Large intestine (tissue), 12 donors: ENCODE measurements at places on chromosomes 3 and 15.

- no peak for DNase-seq
These were observed 954.3 kb downstream of the SQOR start for GRCh38 chr15:46589088-46589487.

DNA sequence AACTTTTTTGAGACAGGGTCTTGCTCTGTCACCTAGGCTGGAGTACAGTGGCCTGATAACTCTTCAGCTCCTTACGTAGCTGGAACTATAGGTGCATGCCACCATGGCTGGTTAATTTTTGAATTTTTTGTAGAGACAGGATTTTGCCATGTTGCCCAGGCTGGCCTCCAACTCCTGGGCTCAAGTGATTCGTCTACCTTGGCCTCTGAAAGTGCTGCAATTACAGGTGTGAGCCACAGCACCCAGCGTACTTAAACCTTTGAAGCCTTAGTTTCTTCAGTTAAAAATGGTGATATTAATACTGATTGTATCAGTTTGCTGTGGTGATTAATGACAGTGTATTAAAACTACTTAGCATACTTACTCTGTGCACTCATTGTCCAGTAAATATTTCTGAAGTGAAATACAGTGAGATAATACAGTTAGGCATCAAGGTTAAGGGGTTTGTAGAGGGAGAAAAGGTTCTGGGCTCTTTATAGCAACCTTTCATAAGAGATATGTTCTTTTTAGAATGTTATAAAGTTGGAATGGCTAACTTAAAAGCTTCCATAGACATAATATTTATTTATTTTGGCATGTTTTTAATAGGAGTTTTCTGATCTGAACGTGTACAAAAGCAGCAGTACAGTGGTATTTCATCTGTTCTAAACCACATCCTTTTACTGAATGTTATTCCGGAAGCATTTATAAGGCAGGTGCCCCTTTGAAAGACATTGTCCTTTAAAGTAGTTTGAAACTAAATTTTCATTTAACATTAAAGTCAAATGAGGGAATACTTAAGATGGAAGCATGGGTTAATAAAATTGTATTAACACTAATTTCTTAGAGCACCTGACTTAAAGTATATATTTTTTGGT is 23.6 kb downstream of the NCK1 start:
- DNase-seq: no peak

GRCh38 chr3:171192176-171192854 is 165.8 kb upstream of the SLC2A2 start:
- no peak for DNase-seq

GRCh38 chr15:33027306-33028035 is 167.0 kb downstream of the FMN1 start:
- DNase-seq: no peak

DNA sequence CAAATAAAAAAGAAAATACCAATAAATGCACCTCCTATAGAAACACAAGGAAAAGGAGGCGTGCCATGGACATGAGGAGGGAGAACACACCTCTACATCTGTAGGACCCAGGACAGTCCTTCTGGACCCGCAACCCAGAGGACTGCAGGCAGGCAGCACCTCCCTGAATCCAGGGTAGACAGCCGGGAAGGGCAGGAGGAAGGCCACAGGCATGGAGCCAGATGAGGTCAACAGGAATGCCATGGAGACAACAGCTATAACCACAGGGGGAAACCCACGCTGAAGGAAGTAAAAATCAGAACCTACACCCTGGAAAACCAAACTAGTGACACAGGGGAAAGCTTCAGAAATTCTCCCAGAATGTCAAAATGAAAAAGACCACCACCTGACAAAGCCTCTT is 248.8 kb upstream of the NSMCE3 start:
- no peak for DNase-seq

GRCh38 chr3:153958635-153959595 is 162.3 kb upstream of the ARHGEF26 start:
- DNase-seq: no peak

DNA sequence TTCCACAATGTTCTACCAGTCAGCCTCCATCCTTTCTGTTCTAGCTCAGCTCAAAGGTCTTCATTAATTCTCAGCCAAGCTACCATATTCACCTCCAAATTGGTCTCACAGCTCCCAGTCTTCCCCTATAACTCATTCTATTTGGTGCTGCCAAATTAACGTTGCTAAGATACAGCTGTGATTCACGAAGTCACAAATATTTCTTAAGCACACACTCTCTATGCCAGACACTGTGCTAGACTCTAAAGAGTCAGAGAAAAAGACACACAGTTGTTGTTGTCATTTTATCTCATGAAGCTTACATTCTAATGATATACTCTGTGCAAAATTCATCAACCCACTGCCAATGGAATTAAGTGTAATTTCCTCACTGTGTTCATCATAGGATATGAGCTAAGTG is 102.8 kb downstream of the FRMD5 start:
- DNase-seq: no peak

DNA sequence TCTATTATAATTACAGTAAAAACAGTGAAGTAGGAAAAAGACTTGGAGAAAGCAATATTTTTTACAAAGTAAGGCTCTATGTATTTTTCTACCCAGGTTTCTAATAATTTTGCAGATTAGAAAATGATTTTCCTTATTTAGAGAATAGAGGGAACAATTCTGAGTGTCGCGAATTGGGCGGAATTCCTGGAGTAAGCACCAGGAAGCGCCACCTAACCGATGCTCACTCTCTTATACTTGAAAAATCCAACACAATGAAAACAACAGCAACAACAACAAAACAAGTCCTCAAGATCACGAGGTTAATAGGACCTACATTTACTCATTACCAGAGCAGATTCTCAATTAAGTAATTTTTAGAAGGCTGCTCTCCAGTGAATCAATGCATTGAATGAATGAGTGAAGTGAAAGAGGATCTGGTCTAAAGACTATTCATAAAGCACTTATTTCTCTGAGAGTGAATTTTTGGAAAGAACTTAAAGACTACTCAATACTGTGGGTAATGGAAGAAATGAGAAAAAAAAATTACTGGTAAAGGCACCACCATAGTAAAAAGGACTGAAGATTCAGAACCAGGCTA is 158.0 kb downstream of the MEIS2 start:
- DNase-seq: no peak

- DNase-seq: no peak
These were observed 205.6 kb downstream of the FEZF2 start for GRCh38 chr3:62167566-62168262.

DNA sequence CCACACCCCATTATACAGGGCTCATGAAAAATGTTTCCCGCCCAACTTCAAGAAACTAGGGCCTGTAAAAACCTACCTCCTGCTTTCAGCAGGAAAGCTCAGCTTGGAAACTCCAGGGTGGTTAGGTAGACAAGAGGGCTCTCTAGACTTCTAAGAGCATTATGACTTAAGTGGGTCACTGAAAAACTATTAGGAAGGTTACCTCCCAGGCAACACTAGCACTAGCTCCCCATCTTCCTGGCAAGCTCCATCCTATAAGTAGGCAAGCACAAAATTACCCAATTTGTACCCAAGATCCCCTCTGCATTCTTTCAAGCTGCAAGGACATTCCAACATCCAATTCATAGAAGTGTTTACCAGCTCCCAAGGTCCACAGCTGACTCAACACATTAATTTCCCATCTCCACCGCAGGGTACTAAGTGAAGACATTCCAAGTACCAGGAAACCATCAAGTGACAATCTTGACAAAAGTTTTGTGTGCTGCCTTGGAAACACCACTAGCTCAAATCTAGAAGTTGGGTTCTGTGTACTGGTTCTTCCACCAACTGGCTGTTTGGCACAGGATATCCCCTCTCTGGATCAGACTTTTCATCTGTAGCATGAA is 46.9 kb downstream of the WNT5A start:
- DNase-seq: no peak

GRCh38 chr3:50194903-50195500 is 3.6 kb downstream of the GNAT1 start:
- DNase-seq: no peak

DNA sequence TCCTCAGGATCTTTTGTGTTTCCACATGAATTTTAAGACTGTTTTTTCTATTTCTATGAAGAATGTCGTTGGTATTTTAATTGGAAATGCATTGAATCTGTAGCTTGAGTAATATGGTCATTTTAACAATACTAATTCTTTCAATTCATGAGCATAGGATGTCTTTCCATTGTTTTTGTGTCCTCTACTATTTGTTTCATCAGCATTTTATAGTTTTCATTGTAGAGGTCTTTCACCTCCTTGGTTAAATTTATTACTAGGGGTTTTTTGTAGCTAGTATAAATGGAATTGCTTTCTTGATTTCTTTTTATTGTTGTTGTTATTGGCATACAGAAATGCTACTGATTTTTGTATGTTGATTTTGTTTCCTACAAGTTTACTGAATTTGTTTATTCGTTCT is 17.3 kb upstream of the ATP2C1 start:
- no peak for DNase-seq

DNA sequence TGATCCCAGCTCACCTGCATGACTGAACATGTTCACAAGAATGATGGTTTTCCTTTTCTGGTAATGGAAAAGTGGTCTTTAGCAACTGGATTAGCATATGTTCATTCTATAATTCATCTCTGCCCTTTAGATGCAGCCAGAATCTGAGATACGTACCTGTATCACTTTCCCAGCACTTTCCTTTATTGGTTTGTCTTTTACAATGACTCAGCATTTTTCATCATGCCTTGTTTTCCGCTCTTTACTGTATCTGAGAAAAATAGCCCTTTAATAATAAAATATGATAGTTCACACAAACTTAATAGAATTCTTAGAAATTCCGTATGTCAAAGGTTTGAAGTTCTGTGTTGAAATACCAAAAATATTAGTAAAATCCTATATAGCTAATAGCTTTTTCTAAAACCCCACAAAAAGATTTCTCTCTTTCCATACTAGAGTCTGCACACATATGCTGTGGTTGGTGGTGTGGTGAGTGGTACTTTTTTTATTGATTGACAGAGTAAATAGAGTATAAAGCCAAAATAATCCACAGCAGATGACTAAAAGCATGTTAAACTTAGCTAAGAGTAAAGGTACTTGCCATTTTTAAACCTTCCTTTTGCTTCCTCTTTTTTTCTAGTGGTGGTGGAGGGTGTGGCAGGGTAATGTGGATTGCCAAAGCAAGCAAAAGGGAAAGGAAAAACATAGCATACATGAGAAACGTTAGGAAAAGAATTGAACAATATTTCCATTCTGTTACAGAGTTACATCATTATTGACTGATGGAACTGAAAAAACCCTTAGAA is 328.9 kb upstream of the RBMS3 start:
- no peak for DNase-seq

DNA sequence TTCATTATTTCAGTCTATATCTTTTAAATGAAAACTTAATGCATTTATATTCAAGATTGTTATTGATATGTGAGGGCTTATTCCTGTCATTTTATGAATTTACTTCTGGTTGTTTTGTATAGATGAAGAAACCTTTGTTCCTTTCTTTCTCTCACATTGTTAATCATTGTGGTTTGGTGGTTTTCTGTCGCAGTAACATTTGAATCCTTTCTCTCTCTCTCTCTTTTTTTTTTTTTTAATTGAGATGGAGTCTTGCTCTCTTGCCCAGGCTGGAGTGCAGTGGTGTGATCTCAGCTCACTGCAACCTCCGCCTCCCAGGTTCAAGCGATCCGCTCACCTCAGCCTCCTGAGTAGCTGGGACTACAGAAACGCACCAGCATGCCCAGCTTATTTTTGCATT is 22.1 kb downstream of the AGBL1 start:
- no peak for DNase-seq

- no peak for DNase-seq
These were observed 254.3 kb upstream of the CHRNA7 start for GRCh38 chr15:31776039-31776438.

DNA sequence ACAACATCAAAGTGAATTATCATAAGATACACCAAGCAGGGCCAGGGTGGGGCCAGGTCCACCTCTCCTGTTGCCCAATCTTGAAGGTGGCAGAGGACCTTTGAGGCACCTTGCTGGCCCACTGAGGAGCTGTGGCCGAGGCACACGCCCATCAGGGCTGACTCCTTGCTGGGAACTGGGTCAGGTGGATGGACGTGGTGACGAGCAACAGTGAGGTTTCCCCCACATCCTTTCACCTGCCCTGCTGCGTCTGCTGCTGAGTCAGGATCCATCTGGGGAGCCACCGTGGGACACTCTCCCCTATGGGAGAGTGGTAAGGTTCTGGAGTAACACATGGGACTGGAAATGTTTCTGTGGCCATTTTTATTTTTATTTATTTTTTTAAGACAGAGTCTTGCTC is 17.3 kb upstream of the FURIN start:
- no peak for DNase-seq

GRCh38 chr15:74982183-74982582 is 13.2 kb upstream of the SCAMP5 start:
- DNase-seq: no peak

- no peak for DNase-seq
These were observed 534.4 kb downstream of the ZNF385D start for GRCh38 chr3:21216598-21216997.

DNA sequence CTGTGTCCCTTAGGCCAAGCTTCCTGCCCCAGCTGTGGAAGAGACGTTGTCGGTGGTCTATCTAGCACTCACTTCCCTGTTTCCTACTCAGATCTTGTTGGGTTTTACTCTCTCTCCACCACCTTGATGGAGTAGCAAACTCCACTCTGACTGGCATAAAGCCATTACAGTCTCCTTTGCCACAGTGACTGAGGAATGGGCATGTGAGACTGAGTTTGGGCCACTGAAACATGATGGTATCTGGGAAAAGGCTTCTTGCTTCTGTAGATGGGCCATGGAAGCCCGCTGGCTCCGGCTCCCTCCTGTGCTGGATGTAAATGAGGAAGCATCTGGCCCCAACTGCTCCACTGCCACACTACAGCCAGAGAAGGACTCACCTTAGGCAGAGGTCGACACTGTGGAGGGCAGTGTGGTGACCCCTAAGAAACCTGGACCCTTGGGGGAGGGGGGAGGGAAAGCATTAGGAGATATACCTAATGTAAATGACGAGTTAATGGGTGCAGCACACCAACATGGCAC is 9.4 kb upstream of the CAMK1 start:
- no peak for DNase-seq

DNA sequence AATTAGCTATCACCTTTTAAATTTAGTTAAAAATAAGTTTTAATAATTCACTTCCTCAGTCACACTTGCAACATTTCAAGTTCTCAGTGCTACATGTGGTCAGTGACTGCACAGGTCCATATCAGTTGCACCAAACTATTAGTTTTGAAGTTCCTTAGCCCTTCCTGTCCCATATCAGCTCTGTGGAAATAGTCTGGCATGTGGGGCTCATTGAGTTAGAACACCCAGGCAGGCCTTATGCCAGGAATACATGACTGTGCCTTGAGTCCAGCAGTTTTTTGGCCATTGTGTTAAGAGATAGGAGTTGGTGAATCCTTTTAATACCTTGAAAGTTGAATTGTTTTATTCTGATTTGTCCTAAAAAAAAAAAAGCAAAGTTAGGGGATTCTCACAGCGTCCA is 153.7 kb upstream of the BFSP2 start:
- no peak for DNase-seq

DNA sequence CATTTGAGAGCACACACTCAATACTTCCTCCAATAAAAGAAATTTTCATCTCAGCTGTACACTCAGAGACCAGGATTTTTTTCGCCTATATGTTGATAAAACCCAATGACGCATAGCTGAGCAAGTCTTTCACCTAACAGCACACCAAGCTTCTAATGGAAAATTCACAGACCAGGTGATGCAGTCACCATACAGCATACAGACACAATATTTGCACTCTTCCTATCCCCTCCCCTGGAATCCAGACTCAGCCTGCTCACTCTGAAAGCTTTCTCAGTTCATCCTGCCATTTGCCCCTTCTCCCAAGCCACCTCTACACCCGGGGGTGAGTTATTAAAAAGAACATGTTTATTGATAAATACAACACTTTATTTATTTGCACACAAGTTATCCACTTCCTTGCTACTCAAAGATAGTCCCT is 1.7 kb downstream of the TBC1D5 start:
- peak; percentile 79 for DNase-seq

GRCh38 chr3:9727041-9727595 is 4.4 kb upstream of the BRPF1 start:
- DNase-seq: no peak
